ENCODE measurements at places on chromosomes 11 and 22.

DNA sequence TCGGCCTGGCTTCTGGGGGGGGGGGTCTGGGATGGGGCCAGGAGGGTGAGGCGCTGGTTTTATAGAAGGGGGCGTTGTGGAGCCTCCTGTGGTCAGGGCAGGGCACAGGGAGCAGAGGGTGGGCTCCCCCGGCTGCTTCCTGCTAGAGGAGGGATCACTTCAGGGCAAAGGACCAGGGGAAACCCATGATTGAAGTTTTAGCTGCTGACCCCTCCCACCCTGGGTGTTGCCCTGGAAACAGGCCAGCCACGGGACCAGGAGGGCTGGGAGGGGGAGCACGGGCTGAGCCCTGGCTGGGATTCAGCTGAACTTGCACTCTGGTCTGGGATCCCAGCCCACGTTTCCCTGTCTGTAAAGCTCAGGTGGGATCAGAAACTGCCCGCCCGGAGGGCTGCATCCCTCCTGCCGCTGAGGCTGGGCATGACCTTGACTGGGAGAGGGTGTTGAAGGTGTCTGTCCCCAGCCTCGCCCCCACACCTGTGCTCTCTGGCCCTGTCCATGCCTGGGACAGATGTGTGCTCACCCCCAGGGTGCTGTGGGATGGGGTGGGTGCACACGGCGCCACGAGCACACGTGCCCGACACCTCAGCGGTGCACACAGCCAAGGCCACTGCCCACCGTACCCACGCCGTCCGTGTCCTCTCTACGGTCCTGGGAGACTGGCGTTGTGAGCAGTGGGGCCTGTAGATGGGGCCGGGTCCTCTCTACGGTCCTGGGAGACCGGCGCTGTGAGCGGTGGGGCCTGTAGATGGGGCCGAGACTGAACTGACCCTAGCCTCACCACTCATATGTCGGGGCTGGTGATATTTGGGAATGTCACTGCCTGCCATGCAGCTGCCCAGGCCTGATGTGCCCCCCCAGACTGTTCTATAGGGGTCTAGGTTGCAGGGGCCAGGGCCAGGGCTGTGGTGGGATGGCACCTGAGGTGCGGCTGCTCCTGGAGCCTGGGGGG, 2.3 kb downstream of the TSPAN4 start:
- DNase-seq: peak; percentile 51

GRCh38 chr22:39559456-39560105, 11.0 kb upstream of the CACNA1I start:
- peak; percentile 51 for DNase-seq

- no peak for DNase-seq
Observed at GRCh38 chr11:66126064-66126463, 56.0 kb downstream of the PACS1 start.

- DNase-seq: no peak
Observed at GRCh38 chr11:85863855-85864254, 8.7 kb downstream of the CCDC83 start.

DNA sequence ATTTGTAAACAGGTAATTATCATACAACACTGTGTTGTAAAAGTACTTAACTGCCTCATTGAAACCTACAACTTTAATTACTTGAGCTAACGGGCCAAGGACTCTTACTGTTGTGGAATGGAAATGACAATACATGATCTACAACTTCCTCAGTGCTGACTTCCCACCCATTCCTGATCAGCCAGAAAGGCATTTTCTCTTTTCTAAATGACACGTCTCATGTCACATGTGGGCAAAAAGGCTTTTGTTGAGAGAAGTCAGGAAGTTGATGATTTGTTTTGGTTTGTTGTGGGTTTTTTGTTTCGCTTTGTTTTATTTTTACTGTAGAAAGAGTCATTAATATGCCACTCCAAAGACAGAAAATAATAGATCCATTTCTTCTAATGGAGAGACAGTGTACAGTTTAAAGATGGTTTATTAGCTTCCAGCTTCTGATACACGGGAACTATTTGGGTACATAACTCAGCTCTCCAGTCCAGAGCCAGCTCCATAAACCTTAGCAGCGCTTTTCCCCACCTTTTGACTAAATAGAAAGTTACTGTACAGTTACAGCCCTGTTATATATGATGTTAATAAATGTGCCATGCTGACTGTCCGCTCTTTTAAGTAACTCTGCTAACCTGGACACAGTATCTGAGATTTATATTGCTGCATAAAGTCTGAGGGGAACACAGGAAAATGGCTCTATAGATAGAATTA, 509.4 kb upstream of the API5 start:
- DNase-seq: no peak

GRCh38 chr11:19242179-19242932, 1.6 kb upstream of the E2F8 start:
- DNase-seq: no peak

DNA sequence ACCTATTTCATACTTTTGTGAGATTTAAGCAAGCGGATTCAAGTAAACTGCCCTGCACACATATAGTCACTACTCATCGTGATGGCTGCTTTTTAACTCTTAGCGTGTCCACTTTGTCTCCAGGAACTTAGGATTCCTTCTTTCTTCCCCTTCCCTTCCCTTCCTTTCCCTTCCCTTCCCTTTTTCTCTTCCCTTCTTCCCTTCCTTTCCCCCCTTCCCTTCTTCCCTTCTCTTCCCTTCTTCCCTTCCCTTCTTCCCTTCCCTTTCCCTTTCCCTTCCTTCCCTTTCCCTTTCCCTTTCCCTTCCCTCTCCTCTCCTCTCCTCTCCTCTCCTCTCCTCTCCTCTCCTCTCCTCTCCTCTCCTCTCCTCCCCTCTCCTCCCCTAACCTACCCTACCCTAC, 65.9 kb downstream of the LIF start:
- no peak for DNase-seq

GRCh38 chr11:93209466-93209865, 11.7 kb upstream of the SLC36A4 start:
- DNase-seq: no peak

DNA sequence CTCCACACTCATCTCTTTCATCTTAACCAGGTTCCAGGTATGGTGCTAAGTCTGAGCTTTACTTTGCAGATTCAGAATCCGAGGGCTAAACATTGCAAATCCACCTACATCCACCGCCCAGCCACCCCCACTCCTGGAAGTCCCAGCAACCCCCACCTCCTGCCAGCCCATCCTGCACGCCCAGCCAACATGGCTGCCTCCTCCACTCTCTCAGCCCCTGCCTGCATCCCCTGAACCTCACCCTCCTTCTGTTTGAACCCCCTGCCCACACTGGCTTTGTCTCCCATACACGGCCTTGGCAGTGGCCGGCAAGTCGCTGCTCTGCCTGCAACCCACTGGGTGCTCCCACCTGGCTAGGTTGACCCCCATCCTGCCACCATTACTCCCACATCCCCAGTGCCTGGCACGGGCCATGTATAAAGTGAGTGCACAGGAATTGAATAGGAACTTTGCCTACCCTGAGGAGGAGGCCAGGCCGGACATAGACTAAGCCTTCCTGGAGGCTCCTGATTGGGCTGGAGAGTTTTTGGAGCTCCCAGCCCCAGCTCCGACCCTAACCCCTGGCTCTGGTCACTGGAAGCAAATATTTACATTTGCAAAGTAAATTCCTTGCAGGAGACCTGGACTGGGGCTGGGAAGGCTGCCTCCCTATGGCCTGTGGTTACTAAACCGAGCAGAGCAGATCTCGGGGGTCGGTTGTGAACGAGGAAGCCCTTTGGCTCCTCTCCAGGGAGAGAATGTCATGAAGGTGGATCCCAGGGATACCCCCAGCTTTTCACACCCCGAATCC, 14.4 kb downstream of the EMID1 start:
- DNase-seq: no peak

GRCh38 chr22:43850529-43850928, 11.8 kb downstream of the SULT4A1 start:
- DNase-seq: no peak

- peak; percentile 17 for DNase-seq
Observed at GRCh38 chr11:86515297-86516094, 140.8 kb downstream of the CCDC81 start.

- DNase-seq: peak; percentile 68
Observed at GRCh38 chr11:66386171-66387069, 14.9 kb upstream of the SLC29A2 start.

- no peak for DNase-seq
Observed at GRCh38 chr11:2314525-2315394, 12.9 kb downstream of the TSPAN32 start.

GRCh38 chr22:35630387-35630793, 13.3 kb upstream of the MB start:
- no peak for DNase-seq

DNA sequence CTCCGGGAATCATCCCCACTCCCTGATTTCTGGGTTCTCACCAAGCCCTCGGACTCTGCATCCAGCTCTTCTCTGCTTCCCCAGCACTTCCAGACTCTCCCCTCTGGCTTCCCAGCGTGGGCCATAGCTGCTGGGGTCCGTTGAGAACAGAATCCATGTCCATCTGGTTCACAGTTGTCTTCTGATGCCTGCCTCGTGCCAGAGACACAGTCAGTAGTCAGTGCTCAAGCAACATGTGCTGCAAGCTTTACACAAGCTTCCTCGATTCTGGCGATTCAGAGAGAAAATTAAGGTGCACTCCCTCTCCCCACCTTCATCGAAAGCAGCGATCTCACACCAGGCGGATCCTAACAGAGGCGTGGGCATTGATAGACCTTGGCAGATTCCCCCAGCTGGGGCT, 495.5 kb downstream of the TBC1D22A start:
- DNase-seq: no peak

GRCh38 chr11:101010899-101011298, 118.7 kb downstream of the PGR start:
- DNase-seq: no peak

- peak; percentile 63 for DNase-seq
Observed at GRCh38 chr22:46390652-46391301, 55.3 kb downstream of the TRMU start.

- DNase-seq: no peak
Observed at GRCh38 chr22:42673898-42674401, 24.8 kb upstream of the CYB5R3 start.

GRCh38 chr11:77151804-77152509, 23.9 kb downstream of the MYO7A start:
- no peak for DNase-seq

DNA sequence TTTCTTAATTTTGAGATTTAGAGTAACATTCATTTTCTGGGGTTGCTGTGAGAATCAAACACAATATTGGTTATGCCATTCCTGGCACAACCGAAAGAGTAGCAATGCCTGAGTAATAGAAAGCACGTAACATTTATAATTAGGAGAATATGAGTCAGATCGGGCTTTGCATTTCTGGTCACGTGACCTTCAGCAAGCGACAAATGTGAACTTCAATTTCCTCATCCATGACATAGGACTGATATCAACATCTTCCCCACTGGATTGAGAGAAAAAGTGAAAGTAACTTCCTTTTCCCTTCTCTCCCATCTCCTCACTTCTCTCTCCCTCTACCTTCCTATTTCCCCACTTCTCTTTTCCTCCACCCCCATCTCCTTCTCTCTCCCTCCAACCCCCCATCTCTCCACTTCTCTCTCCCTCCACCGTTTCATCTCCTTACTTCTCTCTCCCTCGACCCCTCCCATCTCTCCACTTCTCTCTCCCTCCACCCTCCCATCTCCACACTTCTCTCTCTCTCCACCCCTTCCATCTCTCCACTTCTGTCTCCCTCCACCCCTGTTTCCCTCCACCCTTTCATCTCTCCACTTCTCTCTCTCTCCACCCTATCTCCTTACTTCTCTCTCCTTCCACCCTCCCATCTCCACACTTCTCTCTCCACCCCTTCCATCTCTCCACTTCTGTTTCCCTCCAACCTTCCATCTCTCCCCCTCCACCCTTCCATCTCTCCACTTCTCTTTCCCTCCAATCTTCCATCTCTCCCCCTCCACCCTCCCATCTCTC, 33.5 kb upstream of the CAT start:
- DNase-seq: no peak

DNA sequence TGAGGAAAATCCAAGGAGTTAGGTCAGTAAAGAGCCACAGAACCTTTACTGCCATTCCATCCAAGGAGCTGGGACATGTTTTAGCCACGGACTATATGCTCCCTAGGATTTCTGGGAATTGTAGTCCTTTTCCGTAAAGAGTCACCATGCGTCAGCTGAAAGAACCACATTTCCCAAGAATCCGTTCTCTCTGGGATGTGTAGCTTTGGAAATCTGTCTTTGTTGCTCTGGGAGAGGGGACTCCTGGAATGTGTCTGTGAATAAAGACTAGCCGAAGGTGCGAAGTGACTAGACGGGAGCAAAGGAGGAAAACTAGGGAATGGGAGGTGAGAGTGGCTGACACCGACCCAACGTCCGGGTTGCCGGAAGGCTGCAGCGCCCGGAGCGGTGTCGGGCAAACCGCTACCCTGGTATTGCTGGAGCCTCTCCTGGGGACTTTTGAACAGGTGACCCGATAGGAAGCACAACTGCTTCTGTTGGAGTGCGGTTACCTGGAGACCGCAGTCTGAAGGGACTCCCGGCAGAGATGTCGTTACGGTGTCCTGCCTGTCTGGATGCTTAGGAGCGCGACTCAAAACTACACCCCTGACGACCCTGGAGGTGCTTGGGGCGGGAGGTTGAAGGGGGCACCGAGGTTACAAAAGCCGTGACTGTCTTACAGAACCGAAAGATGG, at the start of gene IFTAP:
TSS of gene IFTAP (plus strand) at position 187 of the 674 bp plus-strand sequence. CDS start 15,602 bp downstream, outside the sequence.
- DNase-seq: peak; percentile 82

GRCh38 chr11:27705873-27706820, 5.9 kb upstream of the BDNF start:
- DNase-seq: peak; percentile 59

DNA sequence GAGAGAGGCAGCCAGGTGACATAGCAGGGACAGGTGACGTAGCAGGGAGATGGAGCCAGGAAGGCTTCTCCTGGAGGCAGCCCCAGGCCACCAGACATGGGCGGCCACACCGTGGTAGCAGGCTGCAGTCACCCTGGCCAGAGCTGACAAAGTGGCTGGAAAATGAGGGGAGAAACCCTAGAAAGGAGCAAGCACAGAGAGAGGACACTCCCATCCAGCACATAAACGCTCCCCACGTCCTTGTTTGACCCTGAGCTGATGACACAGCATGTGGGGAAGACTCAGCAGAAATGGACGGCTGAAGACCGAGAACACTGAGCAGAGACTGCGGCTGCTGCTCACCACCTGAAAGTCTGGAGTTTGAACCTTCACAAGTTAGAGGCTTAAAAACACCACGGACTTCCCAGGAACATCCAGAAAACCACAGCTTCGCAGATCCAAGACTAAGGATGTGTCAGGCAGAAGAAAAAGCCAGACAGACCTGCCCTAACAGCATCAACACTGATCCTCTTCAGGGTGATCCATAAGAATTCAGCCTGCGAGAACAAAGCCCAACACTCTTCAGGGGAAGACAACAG, 28.7 kb downstream of the DRD4 start:
- DNase-seq: no peak

Data from HEK293T (cell line).